Activated T-helper 1 cell treated with anti-CD3 and anti-CD28 coated beads, Interleukin-2, amount 50 U/mL, for 16 hours (primary cell): ENCODE measurements at places on chromosomes 4 and X.

DNA sequence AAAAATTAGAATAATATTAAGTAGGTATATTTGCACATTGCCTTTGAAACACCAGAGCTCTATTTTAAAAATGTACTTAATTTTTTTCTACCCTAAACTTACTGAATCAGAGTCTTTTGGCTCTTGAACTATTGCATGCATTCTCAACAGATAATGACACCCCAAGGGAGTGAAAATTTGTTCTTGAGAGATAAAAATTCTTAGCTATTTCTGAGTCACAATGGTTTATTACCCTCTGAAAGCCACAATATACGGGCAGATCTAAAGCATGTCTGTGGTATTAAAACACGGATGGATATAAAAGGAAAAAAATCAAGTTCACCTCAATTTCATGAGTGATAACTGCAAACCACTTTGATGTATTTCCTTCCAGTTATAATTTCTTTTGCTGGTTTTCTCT, 636.3 kb upstream of the FTHL17 start:
- no peak for DNase-seq

- no peak for DNase-seq
Measured at GRCh38 chrX:49868739-49869138, 10.5 kb upstream of the USP27X start.

DNA sequence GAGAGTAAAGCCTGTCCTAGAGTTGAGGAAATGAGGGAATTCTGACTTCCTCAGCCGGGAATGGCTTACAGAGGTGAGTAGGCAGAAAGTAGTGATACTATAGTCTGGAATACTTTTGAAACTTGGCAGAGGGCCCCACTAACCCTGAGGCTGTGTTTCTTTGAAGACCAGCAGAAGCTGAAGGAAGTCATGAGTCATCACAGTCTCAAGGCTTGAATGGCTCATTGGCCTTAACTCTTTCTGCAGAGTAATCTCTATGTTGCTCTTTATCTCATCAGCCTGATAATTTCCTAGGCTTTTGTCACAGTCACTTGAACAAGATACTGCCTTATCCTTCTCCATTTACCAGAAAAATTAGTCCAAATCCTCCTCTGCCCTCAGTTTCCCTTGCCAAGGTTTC, 80.8 kb downstream of the ANKRD50 start:
- no peak for DNase-seq

GRCh38 chrX:150525061-150525919, 43.1 kb upstream of the MTM1 start:
- no peak for DNase-seq

GRCh38 chr4:44326741-44327140, 121.9 kb downstream of the KCTD8 start:
- no peak for DNase-seq

DNA sequence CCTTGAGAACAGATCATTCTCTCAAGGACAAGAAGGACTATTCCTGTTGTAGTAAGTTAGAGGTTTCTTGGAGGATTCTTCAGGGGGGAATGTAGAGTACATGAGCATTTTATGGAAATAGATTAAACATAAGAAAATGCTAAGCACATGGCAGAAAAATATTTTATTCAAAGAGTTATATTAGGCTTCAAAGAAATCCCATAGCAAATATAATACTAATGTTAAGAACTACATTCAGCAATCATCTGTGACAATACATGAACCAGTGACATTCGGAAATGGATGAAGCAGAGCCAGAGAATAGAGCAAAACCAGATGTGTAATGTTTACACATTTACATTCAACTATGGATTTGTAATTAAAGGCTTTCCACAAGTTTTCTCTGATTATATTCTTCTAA, 288.6 kb downstream of the NAF1 start:
- no peak for DNase-seq

- DNase-seq, result no peak
Measured at GRCh38 chr4:14771094-14771493, 231.2 kb upstream of the CPEB2 start.

GRCh38 chrX:22800360-22800759, 199.4 kb upstream of the DDX53 start:
- DNase-seq, result no peak

DNA sequence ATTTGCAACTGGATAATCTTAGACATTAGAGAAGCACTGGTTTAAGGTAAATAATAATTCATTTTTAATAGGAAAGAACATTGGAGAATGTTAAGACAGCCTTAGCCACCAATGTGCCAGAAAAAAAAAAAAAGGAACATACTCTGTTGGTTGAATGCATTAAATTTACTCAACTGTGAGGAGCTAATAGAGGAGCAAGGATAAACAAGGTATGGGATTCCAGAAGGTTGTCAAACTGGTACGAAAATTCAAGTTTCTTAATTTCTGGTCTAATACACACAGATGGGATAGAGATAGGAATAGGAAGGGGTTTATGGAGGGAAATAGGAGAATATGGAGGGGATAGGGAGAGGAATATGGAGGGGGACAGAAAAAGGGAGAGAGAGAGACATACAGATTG, 1096.6 kb downstream of the ARAP2 start:
- DNase-seq, result no peak

DNA sequence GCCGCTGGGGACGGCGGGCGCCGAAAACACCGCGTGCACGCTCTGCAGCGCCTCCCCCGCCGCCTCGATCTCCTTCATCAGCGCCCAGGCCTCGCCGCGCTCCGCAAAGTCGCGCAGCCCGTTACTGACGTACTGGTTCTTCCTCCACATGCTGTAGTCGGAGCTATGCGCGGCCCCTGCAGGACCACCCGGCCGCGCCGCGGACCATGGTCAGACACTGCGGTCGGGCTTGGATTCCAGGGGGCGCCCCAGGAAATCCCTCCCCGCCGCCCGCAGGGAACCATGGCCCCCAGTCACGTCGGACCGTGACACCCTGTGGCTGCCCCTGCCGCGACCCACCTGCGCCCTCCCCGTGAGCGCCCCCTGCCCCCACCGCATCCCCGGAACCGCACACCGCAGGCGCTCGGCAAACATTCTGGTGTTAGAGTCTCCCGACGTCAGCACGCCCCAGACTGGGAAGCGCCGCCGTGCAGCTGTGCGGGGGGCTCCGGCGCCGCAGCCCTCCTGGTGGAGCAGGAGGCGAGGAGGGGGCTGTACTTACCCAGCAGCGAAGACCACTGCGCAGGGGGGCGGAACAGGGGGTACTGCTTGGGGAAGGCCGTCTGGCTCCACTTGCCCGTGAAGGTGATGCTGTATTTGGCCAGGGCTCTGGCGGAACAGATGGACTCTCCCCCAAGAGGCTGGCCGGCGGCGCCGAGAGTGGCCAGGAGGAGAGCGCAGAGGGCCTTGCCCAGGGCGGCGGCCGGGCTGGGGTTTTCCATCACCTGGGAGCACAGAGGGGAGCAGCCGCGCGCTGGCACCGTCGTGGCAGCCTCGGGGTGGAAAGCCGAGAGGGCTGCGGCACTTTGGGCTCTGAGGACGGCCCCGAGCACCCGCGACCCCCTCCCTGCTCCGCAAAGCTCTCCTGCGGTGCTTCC, 814 bp downstream of the SPON2 start:
- peak; percentile 34 for DNase-seq

DNA sequence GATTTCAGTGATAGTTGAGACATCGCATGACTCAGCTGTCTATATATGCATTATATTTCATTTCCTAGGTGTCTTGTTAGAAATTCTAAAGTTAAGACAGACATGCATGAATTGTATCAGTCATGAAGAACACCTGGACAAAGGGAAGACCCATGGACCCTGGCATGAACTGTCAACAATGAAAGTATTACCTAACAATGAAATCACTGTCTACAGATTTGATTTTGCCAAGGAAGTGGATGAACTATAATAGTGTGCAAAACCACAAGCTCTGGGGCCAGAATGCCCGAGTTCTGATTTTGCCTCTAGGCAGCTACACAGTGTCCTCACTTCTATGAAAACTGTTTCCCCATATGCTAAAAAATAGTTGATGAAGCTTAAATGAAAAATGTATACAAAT, 386.1 kb downstream of the NLGN4X start:
- DNase-seq, result no peak

DNA sequence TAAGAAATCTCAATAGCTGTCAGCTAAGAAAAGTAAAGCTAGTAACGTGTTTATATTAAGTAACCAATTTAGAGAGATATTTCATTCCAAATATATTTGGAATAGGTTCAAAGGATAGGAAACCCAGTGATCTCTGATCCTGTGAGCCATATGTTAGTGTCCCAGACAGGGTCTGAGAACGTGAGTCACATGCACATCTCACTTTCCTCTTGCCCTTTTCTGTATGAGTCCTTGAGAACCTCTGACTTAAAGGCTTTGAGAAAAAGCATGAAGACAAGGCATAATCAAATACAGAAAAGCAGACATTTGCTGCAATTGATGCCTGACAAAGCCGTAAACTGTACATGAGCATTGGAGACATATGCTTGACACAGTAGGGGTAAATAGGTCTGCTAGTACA, 655.1 kb upstream of the ADGRL3 start:
- DNase-seq, result no peak

DNA sequence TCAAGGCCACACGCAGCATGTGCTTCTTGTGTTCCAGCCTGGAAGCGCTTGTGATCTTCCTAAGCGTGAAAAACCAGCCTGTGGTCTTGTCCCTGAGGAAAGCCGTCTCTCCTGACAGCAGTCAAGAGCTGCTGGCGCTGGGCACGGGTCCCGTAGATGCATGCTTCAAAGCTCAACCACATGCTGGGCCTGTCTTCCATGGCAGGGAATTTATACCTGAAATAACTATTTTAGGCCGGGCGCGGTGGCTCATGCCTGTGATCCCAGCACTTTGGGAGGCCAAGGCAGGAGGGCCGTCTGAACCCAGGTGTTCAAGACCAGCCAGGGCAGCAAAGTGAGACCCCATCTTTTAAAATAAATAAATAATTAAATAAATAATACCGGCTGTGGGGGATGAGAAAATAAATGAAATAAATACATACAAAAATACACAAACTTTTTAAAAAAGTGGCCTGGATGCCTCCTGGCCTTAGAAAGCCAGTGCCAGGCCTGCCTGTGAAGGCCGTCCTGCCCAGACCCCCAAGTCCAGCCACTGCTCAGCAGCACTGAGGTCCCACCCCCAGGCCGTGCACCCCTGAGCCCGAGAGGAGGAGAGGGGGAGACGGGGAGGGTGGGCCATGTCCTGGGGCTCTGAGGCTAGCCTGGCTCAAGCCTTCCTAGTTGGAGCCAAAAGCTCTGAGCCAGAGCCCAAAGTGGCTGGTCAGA, 10.4 kb downstream of the LRPAP1 start:
- DNase-seq, result no peak

GRCh38 chr4:100823066-100823992, 305.5 kb upstream of the EMCN start:
- no peak for DNase-seq

DNA sequence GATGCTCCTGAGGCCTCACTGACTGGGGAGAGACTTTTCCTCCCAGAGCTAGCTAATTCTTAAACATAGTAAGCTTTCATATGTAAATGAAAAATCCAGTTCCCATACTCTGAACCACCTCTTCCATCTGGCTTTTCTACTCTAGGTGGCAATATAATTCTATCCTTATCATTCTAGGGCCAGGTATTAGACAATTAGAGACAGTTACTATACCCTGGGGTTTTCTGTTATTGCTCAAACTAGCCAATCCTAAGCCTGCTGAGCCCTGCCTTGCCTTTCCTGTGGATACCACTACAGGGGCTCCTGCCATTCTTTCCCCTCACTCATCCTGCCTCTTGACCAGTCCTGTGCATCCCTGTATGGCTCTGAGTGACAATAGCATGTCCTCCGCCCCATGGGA, 552.0 kb downstream of the STIM2 start:
- no peak for DNase-seq

GRCh38 chrX:40931921-40932320, 153.3 kb upstream of the USP9X start:
- no peak for DNase-seq

GRCh38 chr4:140666889-140667614, 89.1 kb downstream of the TBC1D9 start:
- DNase-seq, result no peak

GRCh38 chr4:340011-340410, 2.4 kb downstream of the ZNF141 start:
- no peak for DNase-seq

GRCh38 chrX:7946960-7947359, 19.7 kb upstream of the PNPLA4 start:
- no peak for DNase-seq

DNA sequence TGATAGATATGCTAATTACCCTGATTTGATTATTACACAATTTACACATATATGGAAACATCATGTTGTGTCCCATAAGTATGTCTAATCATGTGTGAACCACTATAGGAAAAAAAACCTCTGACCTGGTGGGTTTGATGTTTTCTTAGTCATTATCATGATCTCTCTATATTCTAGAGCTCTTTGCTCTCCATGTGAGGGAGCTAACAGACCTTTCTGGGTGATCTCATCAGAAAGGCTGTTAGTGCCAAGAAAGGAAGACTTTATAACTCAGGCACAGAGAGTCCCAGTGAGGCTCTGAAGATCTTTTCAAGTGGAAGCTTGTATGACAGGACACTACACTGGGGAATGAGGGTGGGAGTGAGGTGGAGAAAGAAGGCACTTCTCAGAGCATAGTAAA, 527.7 kb upstream of the MAGEB2 start:
- DNase-seq, result no peak

DNA sequence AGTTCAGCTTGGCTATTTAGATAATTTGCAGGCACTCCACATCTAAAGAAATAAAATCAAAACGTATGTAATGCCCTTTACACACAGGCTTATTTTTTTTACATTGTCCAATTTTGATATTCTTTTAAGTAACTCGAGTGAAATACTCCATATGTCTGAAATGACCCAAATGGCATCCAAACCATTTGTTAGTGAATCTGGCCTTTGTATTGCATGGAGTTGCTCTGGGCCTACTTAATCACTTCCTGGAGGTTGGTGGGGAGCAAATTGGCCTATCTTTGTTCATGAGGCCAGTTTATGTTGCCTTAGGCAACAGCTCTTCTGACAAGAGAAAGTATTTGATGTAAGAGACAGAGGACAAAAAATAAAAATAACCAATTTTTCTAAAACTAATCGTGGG, 47.6 kb upstream of the TMEM131L start:
- no peak for DNase-seq

GRCh38 chrX:129785160-129785947, 5.6 kb downstream of the SASH3 start:
- no peak for DNase-seq

DNA sequence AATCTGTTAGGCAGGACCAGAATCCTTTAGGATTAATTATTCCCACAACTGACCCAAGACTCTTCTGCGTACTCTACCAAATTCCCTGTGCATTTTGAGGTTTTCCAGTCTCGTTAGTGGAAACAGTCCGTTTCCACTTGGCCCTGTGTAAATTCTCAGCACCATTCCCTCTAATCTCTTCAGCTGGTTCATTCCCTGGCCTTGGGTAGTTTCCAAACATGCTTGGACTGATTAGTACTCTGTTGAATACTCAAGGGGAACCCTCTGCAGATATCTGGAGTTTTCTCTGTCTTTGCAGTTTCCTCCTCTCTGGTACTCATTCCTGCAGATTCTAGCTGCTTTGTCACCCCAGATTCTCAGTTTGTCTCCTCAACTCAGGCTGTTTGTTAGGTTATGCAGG, 80.4 kb downstream of the ZFX start:
- DNase-seq, result no peak

- no peak for DNase-seq
Measured at GRCh38 chrX:115029869-115030570, 12.6 kb upstream of the IL13RA2 start.
